Activated CD4-positive, alpha-beta T cell treated with anti-CD3 and anti-CD28 coated beads, Interleukin-2, amount 10 ng/mL, durations not matched to agents 7 days and 5 days (primary cell): ENCODE measurements at places on chromosomes 12 and 14. TPM values are rescaled to one million over a fixed set of nuclear protein-coding genes. Genes with fewer than 3 reads are reported as not detected.

The EXOC5 gene
- total RNA-seq, result 66.5 TPM

The EPYC gene
- not detected for total RNA-seq

The CLEC9A gene
- total RNA-seq, result not detected

The HPD gene
- total RNA-seq, result not detected

The LRRIQ1 gene
- total RNA-seq, result not detected

GRCh38 chr14:73802431-73803188 lies 49.0 kb upstream of the PTGR2 start:
- no peak overlapping the region for H3K4me3 ChIP-seq
- H3K36me3 ChIP-seq, result no peaks in the 10 kb centered on the region
- no peaks in the 10 kb centered on the region for H3K27me3 ChIP-seq

DNA sequence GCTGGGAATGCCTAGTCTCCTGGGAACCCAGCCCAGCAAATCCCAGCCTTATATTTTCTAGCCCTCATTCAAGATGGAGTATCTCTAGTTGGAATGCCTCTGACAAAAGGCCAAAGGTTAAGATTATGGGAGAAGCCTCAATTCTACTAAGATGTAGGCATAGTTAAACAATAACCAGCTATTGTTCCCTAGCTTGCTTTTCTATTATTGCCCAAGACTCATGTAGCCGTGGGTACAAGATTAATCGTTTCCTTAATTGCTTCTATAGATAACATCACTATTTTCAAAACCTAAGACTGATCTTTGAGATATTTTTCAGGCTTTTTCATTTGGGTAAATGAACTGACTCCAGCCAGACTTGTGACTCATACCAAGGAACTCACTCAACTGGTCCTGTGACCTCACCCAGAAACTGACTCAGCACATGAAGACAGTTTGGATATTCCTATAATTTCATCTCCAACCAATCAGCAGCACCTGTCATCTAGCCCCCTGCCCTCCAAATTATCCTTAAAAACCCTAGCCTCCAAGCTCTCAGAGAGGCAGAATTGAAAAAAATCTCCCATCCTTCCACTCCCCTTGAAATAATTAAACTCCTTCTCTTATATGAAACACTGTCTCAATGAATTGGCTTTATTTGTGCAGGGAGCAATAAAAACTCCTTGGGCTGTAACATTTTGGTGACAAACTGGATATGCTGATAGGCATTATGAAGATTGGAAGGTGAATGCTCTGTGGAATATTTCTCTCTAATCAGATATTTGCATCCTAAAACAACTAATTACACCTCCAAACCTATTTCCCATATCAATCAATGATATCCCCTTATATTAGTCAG lies 589.0 kb downstream of the C12orf50 start:
- H3K27ac ChIP-seq, result no peak overlapping the region
- H3K4me1 ChIP-seq, result no peaks in the 10 kb centered on the region
- no peak overlapping the region for H3K4me3 ChIP-seq
- no peaks in the 10 kb centered on the region for H3K27me3 ChIP-seq
- DNase-seq, result no peak
